Foreskin fibroblast (primary cell): ENCODE measurements at places on chromosomes 12 and 14.

GRCh38 chr14:43042408-43042807, 1435.7 kb downstream of the LRFN5 start:
- DNase-seq, result no peak

GRCh38 chr14:36524220-36524837, 4.3 kb upstream of the NKX2-1 start:
- DNase-seq, result no peak

DNA sequence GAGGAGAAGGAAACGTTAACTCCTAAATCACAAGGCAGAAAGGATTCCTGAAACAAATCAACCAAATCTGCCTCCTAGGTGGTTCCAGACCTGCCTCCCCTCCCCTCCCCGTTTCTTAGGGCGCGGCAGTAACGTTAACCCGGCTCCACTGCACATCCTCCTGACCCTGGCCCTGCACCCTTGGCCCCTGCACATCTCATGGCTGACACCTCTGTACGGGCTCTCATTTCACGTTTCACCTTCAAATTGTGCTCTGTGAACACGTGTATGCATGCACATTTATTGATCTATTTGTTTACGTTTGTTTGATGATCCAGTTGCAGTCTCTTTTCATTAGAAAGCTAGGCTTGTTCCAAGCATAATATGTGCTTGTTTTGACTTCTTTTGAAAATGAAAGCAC, 358.1 kb downstream of the ADGRD1 start:
- no peak for DNase-seq

DNA sequence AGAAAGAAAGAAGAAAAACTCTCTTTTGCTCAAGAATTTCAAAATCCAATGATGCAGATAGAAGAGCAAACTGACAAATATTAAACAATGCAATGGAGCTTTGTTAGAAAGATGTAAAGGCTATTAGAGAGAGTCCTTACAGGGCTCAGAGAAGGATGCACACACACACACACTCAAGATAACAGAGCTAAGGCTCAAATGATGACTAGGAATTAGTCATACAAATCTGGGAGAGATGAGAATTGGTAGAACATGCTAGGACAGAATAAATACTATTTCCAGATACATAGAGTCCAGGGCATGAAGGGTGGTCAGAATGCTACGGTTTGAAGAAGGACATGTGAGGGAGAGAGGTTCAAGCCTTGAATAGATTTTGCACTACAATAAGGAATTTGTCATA, 650.1 kb upstream of the MDGA2 start:
- DNase-seq, result no peak

DNA sequence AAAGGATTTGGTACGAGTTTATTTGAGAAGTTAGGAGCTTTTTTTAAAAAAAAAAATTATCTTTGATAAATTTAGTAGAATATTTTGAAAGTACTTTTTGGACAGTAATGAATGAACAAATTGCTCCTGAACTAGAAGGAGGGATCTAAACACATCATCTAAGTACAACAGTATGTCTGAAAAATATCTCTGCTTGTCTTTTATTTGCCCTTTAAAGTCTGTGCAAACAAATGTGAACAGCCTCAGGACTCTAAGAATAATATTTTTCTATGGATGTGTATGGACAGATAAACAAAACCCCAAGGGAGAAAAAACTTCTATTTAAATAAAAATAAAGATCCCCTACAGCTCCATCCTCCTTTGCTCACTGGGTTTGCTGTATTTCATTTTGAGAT, 19.5 kb downstream of the FBXL14 start:
- no peak for DNase-seq
